SIG-M5 (cell line): ENCODE measurements at places on chromosomes 3 and 15.

DNA sequence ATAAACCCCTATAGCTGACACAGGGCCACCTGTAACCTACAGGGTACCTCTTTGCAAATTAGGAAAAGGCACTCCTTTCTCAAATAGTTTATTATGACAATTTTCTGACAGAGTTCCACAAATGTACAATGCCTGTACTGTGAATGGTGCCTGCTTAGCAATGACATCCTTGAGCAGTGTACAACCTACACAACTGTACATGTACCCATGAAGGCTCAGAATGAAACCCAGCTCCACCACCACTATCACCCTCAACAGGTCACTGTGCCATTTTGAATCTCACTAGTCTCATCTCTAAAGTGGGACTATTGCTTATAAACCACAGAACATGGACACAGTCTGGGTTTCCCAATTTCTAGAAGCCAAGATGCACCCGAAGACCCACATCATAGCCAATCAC, 7.0 kb downstream of the MFGE8 start:
- DNase-seq = no peak

DNA sequence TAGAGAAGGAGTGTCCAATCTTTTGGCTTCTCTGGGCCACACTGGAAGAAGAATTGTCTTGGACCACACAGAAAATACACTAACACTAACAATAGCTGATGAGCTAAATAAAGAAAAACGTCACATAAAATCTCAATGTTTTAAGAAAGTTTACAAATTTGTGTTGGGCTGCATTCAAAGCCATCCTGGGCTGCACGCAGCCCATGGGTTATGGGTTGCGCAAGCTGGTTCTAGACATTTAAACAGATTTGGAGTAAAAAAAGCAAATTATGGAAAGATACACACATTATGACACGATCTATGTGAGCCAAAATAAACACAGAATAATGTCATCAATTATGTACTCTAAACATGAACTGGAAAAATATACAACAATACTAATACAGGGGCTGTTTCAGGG, 703.3 kb upstream of the LMCD1 start:
- DNase-seq = no peak

GRCh38 chr3:48738926-48739616, 22.1 kb upstream of the IP6K2 start:
- DNase-seq = no peak

- no peak for DNase-seq
Measured at GRCh38 chr15:37824717-37825382, 109.6 kb upstream of the TMCO5A start.

- DNase-seq = no peak
Measured at GRCh38 chr3:67415511-67415910, 238.9 kb downstream of the SUCLG2 start.

DNA sequence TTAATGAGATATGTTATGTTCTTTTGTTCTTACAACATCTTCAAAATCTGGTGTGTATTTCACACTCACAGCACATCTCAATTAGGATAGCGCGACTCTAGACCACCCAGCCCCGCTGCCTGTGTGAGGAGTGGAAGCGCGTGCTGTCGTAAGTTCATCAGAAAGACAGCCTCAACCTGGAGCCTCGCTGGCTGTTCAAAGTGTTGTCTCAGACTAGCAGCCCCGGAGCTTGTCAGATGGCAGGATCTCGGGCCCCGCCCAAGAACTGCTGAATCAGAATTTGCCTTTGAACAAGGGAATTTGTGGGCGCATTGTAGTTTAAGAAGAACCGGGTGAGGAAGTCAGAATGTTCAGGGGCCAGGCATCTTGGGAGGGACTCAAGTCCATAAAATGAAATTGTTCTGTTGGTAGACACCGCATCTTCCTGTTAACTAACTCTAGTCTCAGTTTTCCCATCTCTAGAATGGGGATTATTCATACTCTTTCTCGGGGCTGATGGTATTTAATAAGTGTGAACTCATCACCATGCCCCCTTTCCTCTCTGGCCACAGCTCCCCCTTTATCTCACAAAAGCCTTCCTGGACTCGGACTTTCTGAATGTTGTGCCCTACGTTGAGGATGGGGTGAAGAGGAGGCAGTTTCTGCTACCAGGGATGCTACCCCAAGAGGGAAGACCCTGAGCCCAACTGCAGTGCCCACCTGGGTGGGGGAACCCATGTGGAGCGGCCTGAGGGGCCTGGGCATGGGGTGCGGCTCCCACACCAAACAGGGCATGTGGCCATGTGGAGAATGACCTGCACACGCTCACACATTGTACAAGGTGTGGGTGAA, 40.4 kb downstream of the BHLHE40 start:
- no peak for DNase-seq

GRCh38 chr3:89227218-89227617, 119.8 kb downstream of the EPHA3 start:
- DNase-seq = no peak

GRCh38 chr3:139448104-139448503, 28.2 kb downstream of the RBP2 start:
- no peak for DNase-seq
